ENCODE measurements at places on chromosomes 2 and 18.

DNA sequence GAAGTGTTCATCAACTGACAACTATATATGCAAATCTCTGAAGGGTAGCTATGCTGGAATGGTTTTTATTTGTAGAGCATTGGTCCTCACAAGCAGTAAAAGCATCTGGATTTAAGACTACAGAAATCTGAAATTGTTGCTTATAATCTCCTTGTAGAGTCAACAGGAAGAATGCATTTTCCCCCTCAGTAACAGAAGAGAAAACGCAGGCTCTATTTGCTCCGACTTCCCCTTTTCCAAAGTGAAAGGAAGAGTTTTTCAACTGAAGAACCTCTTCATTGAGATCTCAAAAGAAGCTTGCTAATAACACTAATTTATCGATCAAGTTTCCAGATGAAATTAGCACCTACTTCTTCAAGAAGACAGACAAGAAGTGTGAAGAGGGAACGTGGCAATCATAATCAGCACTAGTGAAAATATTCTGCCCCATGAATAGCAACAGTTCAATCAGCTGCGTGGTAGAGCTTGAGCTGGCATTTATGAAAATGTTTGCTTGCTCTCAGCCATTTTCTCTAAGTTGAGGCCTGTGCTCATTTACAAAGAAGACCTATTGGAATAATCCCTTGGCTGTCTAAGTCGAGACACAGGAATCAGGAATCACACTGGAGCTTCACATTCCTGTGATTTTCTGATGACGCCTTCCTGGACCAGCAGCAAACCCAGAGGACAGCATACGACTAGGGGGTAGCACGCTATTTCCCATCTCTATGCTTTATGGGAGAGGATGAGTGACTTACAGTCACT lies 43.7 kb downstream of the TGIF1 start:
- no peak for DNase-seq

GRCh38 chr2:29834624-29835023 lies 86.8 kb downstream of the ALK start:
- DNase-seq = no peak

DNA sequence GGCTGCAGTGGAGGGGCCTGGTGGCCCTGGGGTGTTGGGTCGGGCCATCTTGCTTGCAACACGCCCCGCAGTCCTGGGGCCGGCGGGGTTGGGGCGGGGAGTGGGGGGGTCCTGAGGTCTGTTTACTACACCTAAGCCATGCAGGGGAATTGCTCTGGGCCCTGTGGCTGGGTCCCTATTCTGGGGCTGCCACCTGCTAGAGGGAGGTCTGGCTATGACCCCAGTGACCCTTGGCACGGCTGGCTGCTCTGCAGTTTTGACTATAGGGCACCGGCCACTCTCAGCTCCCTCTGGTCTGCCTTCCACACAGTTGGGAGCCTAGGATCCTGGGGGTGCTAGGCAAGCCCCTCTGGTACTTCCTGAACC lies 170.6 kb upstream of the GLI2 start:
- DNase-seq = no peak

GRCh38 chr2:224645722-224646121 lies 60.6 kb upstream of the CUL3 start:
- no peak for DNase-seq

- no peak for DNase-seq
Measured at GRCh38 chr18:77115192-77115953, 17.2 kb downstream of the MBP start.

DNA sequence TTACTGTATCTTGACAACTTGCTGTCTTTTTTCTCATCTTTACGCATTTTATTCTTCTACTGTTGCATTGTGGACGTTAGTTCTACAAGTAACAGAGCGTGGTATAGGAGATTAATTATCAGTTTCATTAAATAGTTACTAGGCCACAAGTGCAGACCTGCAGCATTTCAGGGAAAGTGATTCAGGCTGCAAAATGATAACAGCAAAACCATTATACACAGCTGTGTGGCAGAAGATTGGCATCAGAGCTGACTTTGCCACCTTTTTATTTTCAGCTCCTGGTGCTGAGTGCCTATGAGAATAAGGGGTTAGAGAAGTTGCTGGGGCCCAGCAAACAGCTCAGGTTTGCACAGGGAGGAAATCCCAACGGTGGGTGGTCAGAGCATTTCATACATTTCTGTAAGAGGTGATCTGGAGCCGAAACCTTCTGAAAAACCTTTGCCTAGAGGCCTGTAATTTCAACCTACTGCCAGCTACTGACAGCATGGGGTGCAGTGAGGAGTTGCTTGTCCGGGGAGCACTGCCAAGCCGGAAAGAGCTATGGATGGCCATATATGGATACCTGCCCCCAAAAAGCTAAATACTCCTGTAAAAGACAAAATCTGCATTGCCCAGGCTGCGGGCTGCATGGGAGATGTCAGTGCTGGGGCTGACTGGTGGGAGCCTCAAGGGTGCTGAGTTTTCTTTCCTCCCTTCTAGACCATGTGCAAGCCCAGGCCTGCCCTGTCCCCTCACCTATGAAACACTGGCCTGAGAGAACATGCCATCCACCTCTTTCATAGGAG lies 2.7 kb upstream of the CCBE1 start:
- DNase-seq = no peak

GRCh38 chr2:231715988-231716616 lies 7.8 kb downstream of the PTMA start:
- DNase-seq = no peak

GRCh38 chr2:228594012-228594411 lies 412.5 kb upstream of the SPHKAP start:
- DNase-seq = no peak

DNA sequence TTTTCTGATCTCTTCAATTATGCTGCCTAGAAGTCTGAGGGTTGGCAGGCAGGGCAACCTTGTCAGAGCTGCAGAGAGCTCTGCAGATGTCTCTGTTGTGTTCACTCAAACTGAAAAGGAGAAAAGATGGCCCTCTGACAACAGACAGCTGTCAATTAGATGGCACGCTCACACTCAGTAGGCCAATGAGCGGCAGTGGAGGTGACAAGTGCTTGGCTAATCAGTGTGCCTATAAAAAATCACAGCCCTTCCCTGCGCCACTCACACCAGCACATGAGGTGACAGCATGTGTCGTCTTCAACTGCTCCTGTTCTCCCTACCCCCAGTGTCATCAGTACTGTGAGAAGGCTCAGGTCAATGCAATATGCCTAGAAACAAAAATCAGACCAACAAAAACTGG lies 203.9 kb downstream of the TCF4 start:
- no peak for DNase-seq

GRCh38 chr2:122636097-122636496 lies 880.6 kb downstream of the TSN start:
- DNase-seq = no peak

DNA sequence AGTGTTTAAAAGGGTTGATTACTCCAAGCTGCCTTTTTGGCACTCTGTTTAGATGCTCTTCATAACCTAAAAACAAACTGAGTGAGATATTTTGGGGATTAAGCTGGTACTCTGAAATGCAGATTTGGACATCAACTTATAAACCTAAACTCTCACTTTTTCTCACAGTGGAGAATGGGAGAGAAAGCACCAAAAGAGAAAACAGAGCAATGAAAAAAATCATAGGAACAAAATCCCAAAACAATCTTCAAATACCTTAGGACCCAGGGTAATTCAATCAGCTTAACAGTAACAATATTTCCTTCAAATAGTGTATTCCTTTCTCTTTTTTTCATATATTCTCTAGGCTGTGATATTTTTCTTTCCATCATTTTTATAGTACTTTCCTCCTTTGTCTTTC lies 11.5 kb downstream of the LRP1B start:
- DNase-seq = no peak

DNA sequence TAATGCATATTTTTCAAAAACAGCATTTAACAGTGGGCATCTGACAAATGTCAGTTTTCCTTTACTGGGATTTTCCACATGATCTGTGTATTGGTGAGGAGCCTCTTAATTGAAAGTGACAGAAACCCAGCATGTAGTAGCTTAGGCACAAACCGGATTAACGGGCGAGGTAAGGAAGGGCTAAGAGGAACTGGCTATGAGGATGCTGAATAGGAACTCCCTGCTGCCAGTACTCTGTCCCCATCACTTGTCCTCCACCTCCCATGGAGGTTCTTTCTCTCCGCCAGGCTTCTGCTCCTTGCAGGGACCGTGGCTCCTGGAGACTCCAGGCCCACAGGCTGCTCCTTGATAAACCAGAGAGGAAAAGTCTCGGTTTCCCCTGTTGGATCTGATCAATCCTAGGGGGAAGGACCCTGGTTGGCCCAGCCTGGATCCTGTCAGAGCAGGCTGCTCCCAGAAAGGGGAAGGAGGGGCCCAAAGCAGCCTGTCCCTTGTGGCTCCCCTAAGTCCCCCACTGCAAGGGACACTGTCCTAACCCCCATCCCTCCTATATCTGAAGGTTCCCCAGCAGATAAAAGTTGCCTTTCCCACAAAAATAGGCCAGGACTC lies 10.3 kb downstream of the TEX44 start:
- DNase-seq = no peak

DNA sequence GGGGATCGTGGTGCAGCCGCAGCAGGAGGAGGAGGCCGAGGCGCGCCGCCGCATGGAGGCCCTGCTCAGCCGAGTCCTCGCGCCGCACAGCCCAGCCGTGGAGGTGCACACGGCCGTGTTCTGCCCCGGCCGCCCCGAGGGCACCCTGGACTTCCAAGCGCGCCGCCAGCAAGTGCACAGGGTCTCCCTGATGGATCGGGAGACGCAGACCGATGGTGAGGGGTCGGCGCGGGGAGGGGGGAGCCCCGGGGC lies 5.1 kb upstream of the SPATA3 start:
- no peak for DNase-seq

DNA sequence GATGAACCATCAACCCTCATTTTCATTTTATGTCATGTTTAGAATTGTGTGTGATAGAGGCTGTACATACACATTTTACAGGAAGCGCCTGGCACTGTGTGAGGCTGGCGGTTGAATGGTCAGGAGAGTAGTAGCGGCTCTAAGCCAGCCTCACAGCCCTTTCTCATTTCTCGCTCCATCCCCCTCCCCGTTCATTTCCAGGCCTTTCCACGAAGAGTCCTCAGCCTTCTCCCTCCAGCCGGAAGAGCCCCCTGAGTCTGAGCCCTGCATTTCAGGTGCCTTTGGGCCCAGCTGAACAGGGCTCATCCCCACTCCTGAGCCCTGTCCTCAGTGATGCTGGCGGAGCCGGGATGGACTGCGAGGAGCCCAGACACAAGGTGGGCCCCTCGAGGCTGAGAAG lies 51.8 kb downstream of the STK25 start:
- DNase-seq = no peak

- peak; percentile 71 for DNase-seq
Measured at GRCh38 chr2:133561045-133561852, 7.0 kb downstream of the NCKAP5 start.

GRCh38 chr18:28030458-28030857 lies 146.5 kb downstream of the CDH2 start:
- DNase-seq = no peak

DNA sequence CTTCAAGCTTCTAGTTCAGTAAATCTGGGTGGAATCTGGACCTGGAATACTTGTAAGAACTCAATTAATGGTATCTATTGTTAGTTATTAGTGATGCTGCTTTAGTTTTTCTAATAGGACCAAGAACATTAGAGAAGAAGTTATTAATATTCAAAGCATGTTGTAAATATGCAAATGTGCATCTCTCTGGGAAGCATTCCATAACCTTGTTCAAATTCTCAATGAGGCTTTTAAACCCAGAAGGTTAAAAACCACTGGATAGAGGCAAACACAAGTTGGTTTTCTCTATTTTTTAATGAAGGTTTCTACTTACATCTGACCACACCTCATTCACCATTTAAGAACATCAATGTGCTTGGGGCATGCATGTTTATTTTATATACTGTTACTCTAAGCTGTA lies 16.1 kb upstream of the ACVR1C start:
- DNase-seq = no peak

GRCh38 chr2:145292166-145292565 lies 772.2 kb upstream of the ZEB2 start:
- no peak for DNase-seq

DNA sequence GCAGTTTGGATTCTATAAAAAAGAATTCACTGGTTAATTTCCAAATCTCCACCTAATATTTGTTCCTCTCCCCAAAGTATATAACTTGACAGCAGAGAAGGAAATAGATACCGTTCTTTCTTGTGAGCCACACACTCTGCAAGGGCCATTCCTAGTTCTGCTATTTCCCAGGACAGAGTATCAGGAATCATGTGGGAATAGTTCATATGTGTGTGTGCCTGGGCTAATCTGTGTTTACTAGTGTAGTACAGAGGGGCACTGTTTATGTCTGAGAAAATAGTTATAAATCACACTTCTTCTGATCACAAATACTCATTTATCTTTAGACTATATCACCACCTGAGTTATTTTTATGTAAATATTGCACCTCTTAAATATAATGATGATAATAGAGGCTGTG lies 296.7 kb downstream of the ARHGAP15 start:
- no peak for DNase-seq

GRCh38 chr2:3160751-3161330 lies 216.8 kb downstream of the EIPR1 start:
- no peak for DNase-seq

GRCh38 chr18:39389800-39390379 lies 1824.3 kb upstream of the CELF4 start:
- DNase-seq = no peak

DNA sequence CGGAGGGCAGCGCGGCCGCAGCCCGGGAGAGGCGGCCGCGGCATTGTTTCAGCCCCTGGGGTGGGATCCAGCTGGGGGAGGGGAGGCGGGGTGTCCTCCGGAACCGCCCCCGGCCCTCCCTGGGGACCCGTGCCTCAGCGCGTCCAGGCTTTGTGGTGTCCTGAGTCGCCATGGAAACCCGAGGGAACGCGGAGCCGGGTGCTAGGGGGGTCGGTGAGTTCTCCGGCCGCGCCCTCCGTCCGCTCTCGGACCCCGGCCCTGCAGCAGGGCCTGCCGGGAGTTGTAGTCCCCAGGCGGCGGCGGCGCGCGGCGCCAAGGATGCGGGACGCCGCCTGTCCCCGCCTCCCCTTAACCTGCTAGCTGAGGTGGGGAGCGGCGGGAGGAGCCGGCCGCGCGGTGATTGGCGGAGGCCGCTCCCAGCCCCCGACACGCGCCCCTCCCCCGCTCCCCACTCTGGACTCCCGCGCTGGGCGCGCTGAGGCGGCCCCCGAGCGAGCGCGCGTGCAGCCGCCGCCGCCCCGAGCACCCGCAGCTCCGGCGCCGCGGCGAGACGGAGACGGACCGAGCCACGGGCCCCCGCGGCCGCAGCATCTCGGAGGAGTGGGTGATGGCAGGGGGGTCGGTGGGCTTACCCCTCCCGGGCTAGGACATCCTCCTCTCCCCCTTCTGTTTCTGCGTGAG lies at the start of gene DPYSL5:
TSS of gene DPYSL5 (plus strand) at position 478 of the 681 bp plus-strand sequence. CDS start 50,368 bp downstream, outside the sequence.
- peak; percentile 83 for DNase-seq

DNA sequence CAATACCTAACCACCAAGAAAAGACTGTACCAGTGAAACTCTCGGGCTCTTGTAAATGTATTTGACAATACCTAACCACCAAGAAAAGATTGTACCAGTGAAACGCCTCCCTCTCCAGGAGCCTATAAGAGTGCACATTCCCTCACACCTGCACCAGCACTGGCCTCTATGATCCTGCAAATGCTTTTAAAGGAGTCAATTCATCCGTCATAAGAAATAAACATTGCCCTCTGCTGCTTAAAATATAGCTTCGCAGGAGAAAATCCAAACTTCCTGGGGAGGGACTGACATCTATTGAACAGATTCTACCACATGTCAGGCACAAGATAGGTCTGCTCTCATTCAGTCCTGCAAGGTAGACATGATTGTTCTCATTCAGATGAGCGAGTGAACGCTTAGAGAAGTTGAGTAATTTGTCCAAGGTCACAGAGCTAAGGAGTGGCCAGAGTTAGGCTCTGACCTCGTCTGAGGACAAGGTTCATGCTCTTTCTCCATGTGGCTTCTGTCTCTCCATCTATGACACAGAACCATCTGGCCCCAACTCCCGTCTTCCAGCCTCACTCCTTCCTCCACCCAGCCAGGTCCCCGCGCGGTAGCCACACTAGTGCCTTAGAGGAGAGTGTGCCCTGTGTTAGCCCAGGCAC lies 38.7 kb downstream of the MCFD2 start:
- peak; percentile 32 for DNase-seq
